Amniotic epithelial cell (primary cell): ENCODE measurements at places on chromosomes 11 and 22.

DNA sequence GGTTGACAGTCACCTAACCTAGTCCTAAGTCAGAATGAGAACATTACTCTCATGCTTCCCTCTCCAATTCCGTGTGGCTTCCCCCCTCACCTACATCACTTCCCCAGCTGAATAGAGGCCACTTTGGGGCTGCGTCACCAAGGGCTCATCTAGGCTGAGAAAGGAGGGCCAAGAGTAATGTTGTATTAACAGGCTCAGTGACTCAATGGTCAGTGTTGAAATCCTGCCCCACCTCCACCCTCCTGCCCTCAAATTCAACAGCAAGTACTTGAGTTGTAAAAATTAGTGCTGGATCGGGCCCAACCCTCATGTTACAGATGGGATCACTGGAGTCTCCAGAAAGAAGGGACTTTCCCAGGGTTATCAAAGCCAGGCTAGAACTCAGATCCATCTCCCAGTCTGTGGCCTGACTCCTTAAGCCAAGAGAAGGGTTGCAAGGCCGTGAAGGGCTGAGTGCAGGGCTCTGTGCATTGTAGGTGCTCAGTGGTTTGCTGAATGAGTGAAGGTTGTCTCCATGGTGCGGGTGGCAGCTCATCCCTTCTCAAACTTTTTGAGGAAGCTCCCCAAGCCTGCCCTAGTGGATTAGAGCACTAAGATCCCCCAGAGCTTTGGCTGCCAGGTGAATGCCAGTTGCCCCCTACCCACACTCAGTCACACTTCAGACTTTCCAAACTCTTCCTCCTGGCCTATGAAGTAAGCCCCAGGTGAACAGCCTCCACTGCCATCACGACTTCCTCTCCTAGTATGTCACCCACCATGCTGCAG lies 3.2 kb downstream of the DGAT2 start:
- peak; percentile 96 for DNase-seq

- DNase-seq: peak; percentile 67
These were observed at the start of gene GATD1 for GRCh38 chr11:777288-778255. TSS of gene GATD1 (minus strand) at chr11:777487. CDS start at chr11:777462, 25 bp downstream.

DNA sequence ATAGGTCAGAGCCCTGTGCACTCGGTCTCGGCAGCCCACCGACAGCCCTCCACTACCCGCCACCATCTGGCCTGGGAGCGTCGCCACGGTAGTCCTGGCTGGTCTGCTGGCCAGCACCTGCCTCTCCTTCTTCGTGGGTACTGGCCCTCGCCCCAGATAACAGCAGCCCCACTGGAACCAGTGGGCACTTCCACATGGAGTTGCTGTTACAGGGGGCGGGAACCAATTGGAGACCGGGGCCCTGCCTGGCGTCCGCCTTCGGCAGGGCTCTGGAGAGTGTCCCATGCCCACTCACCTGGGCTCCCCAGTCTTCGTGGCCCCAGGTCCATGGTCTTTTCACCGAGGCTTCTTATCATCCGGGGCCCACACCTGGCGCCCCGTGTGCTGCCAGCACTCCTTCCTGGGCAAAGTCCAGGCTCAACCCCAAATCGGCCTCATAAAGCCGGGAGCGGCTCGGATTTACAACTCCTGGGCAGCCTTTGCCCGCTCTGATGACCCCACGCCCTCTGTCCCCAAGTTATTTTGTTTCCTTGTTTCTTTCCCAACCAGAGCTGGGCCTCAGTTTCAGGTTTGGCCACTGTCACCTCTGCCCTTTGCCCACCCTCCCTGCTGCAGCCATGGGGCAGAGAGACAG lies 12.9 kb upstream of the EHD1 start:
- DNase-seq: no peak

DNA sequence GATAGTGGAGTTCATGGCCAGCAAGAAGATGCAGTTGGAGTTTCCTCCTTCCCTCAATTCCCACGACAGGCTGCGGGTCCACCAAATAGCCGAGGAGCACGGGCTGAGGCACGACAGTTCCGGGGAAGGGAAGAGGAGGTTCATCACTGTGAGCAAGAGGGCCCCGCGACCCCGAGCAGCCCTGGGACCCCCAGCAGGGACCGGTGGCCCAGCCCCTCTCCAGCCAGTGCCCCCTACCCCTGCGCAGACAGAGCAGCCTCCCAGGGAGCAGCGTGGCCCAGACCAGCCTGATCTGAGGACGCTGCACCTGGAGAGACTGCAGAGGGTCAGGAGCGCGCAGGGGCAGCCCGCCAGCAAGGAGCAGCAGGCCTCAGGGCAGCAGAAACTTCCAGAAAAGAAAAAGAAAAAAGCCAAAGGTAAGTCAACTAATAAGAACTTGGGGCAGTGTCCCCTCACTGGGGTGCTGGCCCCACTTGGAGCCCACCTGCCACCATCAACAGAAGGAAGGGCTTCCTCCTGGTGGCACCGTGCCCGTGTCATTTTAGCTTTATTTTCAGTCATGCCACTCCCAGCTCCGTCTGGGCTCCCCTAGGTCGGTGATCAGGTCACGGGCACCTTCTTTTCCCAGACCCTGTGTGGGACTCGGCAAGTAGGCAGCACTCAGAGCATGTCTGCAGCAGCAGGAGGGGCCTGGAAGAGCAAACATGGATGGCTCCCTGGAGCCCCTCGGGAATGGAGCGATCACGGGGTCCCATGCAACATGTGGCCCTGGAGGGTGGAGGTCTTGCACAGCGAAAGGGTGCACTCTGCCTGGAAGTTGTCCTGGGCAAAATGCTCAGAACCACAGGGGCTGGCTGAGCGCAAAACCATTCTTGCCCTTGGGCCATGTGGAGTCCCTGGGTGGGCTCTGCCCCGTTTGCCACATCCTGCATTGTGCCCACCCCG lies 33.3 kb downstream of the IGHMBP2 start:
- no peak for DNase-seq

DNA sequence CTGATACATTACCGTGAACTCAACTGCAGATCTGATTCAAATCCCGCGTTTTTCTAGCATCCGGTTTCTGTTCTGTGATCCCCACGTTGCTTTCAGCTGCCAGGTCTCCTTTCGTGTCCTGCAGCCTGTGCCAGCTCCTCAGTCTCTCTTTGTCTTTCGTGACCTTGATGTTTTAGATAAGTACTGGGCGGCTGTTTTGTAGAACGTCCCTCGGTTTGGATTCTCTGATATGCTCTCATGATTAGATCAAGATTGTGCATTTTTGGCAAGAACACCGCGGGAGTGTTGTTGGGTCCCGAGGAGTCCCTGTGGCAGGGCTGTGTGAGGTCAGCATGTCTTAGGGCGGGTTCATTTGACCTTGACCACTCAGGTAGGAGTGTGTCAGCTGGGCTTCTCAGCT lies 38.6 kb downstream of the KCNQ1 start:
- DNase-seq: no peak

DNA sequence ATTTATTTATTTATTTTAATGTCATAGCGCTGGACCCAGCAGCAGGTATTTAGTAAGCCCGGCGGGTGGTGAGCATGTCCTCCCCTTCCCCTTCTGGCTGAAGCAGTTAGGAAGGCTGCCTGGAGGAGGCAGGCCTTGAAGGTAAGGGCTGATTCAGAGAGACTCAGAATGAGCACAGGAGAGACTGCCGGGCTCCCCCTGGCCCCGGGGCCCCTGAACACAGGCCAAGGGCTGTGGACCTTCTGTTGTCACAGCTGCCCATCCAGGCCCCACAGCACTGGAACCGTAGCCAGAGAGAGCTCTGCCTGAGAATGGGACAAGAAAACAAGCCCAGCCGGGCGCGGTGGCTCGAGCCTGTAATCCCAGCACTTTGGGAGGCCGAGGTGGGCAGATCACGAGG lies 52.8 kb downstream of the KCNJ4 start:
- no peak for DNase-seq

- DNase-seq: no peak
These were observed 463 bp upstream of the PTPMT1 start for GRCh38 chr11:47564933-47565339.

DNA sequence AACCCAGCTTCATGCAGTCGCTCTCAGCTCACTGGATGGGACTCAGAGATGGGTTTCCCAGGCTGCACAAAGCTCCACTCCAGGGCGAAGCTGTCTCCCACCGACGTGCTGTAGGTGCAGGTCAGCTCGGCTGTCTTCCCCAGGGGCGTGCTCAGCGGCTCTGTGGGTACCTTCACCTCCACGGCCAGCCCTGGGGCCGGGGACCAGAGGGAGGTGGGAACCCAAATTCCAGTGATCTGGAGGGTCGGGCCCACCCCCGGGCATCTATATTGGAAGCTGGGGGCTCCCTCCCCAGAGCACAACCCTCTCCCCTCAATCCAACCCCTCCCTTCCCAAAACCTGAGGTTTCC lies 689 bp downstream of the VSIG2 start:
- DNase-seq: no peak

DNA sequence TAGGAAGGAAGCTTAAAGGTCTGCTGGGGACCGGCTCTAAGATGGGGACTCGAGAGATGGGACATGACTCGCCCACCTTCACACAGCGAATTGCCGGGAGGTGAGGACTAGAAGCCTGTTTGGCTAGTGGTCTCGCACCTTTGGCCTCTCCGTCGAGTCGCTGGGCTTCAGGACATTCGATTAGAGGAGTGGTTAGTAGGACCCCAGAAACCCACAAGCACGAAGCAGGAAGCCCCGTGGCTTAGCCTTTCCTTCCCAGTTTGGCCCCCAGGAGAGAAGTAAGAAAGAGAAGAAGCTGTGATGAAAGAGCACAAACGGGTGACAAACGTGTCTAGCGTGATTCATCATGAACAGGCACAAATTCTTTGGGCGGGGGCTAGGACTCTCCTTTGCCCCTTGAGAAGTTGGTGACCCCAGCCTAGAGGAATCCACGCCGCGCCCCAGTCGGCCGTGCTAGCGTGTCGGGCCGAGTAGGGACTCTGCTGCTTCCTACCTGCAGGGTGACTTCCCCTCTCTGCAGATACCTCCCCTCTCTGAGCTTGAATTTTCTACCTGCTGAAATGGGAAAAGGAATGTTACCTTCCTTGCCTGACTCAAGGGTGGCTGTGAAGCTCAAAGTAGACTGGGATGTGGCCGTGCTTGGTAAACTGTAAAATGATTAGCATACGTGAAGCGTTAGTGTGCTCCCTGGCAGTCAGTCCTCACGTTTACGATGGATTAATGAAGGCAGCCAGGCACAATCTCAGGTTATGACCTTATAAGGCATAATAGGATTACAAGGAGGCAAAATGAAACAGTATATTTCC lies 1.1 kb upstream of the ADM start:
- no peak for DNase-seq

- no peak for DNase-seq
These were observed 61.6 kb downstream of the MORC2 start for GRCh38 chr22:30906946-30907345.
